ENCODE measurements at places on chromosomes 4 and X. TPM values are rescaled to one million over a fixed set of nuclear protein-coding genes. Genes with fewer than 3 reads are reported as not detected.

BRS3 gene
- not detected for total RNA-seq

LDOC1 gene
- total RNA-seq, result 105 TPM

RENBP gene
- total RNA-seq, result not detected

CXCL8 gene
- 20.1 TPM for total RNA-seq

ADGRG4 gene
- not detected for total RNA-seq

All from A549 treated with ZK216348 at 1 μM for 4 hours (cell line).